ENCODE measurements at places on chromosomes 2 and 18.

GRCh38 chr2:108271691-108272253 lies 16.9 kb upstream of the SULT1C2 start:
- no peak for DNase-seq

DNA sequence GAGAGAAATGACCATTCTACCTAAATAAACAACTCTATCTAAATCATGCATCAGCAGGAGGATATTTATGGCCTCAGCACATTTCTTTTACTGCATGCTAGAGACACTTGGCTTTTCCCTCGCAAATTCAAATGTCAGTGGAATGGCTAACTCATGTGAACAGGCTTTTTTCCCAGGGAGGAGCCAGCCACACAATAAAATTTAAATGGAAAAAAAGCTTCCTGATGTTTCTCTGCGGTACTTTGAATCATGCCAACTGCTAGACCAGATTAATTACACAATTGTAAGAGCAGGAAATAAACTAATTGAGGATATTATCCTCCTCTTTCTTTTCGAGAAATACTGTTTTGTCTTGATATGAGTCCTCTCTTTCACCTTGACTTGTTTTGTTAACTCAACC lies 676.3 kb downstream of the IRS1 start:
- DNase-seq, result no peak

DNA sequence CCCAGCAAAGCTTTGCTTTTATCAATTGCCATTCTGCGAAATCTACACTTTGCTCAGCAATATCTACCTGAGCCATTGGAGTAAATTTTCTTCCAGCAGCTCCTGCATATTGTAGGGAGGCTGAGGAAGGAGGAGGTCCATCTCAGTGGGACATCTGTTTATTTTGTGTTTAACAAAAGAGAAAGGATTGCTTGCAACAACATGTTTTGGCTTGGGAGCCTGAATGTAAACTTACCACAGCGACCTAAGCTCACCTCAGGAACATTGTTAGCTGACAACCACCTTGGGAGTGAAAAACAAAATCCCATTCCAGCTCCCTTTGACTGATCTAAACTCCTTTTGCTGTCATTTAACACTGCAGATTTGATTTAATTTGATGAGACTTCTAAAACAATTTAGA lies 356.1 kb downstream of the SS18 start:
- no peak for DNase-seq

GRCh38 chr18:27185025-27185763 lies at the start of gene CHST9:
TSS of gene CHST9 (minus strand) at chr18:27185308. CDS start at chr18:27142809, 42,499 bp downstream.
- no peak for DNase-seq

GRCh38 chr2:33278245-33278943 lies 198.1 kb upstream of the RASGRP3 start:
- DNase-seq, result no peak

DNA sequence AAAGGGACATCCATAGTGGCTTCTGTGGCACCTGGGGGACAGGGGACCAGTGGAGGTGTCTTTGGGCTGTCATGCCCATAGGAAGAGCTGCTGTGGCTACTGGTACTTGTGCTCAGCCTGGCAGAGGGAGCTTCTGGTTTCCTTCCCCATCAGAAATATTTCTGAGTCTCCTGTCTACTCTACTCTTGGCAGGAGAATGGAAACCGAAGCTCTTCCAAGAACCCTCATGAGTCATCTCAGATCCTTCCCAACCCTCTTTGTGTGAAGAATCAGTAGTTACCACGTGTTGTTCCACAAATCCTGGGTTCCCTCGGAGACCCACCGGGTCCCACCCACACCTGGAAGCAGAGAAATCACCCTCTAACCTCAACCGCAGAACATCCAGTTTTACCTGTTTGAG lies 234.9 kb downstream of the FHOD3 start:
- no peak for DNase-seq

GRCh38 chr2:196935432-196935831 lies 8.9 kb upstream of the PGAP1 start:
- no peak for DNase-seq

GRCh38 chr2:25590921-25591505 lies 82.4 kb downstream of the DTNB start:
- DNase-seq, result no peak

GRCh38 chr2:230417436-230417835 lies 1.4 kb downstream of the SP100 start:
- no peak for DNase-seq

- no peak for DNase-seq
These were observed 14.3 kb downstream of the KCNH7 start for GRCh38 chr2:162824304-162824703.

- DNase-seq, result no peak
These were observed 2.6 kb downstream of the HAAO start for GRCh38 chr2:42789751-42790150.

DNA sequence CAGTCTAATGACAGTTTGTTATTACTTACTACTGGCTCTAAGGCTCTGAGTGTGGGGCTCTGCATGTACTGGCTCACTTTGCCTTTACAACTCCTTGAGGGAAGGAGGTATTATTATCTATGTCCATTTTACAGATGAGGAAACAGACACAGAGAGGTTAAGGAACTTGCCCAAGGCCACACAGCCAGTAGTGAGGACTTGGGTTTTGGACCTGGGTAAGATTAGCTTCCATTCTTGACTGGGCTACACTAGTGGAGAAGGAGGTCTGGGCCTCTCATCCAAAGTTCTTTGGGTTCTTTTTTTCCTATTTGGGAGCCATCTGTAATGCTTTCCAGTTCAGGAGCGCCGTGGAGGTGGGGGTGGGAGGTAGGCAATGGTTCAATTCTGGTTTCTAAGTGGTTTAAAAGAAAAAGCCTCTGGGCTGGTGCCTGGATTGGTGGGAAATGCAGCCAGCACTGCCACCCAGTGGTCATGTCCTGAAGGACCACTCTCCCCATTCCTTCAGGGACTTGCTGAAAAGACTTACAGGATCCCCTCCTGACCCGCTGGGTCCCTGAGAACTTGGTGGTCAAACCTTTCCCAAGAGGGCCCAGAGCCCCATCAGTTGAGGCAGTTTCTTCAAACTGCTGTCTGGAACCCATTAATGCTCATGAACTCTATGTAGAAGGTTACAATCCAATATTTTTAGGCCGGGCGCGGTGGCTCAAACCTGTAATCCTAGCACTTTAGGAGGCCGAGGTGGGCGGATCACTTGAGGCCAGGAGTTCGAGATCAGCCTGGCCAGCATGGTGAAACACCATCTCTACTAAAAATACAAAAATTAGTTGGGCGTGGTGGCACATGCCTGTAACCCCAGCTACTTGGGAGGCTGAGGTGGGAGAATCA lies 38.6 kb upstream of the NOTO start:
- DNase-seq, result peak; percentile 49

GRCh38 chr18:11494107-11494506 lies 115.3 kb upstream of the SLC35G4 start:
- no peak for DNase-seq

DNA sequence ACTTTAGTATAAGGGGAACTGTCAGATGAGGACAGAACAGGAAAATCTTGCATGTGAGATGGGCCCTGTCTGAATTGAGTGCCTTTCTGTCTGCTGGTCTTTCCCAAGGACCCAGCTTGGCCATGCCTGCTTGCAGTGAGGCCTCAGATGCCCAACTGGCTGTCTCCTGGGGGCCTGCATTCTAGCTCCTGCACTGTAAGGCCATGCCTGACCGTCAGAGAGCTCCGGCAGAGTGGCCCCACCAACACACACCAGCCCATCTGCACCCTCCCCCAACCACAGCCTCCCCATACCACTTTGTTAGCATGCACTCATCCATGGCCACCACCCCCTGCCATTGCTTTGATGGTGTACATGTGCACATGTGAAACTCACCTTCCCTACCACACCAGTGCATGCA lies 190.4 kb upstream of the RPRM start:
- no peak for DNase-seq

DNA sequence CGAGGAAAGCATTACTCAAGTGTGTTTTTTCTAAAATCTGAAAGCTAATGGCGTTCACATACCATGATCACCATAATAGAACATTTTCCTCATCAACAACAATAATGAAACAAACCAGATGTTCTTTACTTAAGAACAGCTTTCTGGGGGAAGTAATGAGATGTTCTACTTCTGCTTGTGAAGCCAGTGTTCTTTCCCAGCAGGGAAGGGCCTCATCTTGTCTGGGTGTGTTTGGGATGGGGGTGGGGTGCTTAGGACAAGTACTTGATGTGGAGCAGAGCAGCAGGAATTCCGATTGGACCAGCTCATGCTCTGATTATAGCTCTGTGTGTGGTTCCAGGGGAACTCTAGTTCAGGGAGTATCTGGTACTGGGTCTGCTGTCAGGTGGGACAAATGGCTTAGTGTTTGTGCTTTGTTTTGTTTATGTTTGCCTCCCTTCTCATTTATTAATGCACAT lies 163.0 kb upstream of the NOSTRIN start:
- no peak for DNase-seq

DNA sequence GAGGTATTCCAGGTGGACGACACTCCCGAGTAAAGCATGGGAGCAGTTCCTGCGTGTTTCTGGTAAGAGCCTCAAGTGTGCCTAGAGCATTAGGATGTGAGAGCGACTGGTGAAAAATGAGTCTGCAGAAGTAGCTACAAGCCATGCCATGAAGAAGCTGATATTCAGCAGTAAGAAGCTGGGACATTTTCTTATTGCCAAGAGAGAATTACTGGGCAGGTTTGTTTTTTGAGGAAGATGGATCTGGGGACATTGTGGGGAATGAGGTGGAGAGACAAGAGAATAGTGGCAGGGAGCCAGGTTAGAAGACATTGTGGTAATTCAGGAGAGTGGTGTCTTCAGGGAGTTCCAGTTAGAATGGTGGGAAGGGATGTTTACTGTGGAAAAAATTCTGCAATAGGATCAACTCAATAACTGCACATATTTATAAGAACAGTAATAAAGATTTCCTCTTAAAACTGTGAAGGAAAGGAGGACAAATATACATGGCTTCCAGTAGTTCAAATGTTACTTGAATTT lies 38.2 kb downstream of the CRIM1 start:
- no peak for DNase-seq

- DNase-seq, result no peak
These were observed 5.2 kb upstream of the GPR55 start for GRCh38 chr2:230930149-230930780.

GRCh38 chr2:181153886-181154285 lies 173.5 kb downstream of the UBE2E3 start:
- DNase-seq, result no peak

GRCh38 chr18:66560094-66560493 lies 43.8 kb downstream of the CDH19 start:
- no peak for DNase-seq

- no peak for DNase-seq
These were observed 8.3 kb downstream of the TM4SF20 start for GRCh38 chr2:227370791-227371312.

DNA sequence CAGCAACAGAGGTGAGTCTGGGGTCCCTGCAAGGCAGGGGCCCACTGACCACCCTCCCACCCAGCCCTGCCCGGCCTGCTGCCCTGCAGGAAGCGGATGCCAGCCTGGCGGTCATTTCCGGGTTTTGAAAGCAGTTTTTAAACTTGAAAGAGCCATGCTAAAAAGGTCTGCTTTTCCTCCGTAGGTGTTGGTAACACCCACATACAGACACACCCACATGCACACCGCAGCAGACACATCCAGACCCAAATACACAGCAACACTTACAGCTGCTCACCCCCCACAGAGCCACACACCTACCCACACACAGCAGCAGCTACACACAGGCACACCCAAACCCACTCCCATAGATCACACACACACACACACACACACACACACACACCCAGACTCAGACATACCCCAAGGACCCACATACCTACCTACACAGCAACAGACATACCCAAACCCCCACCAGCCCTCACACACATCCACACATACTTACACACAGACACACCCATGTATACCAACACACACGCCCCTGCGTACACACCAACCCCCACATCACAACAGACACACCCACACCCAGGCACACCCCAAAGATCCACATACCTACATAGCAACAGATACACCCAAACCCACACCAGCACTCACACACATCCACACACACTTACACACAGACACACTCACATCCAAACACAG lies 7.6 kb downstream of the ZFP36L2 start:
- DNase-seq, result no peak

- no peak for DNase-seq
These were observed 102.6 kb upstream of the ITGA4 start for GRCh38 chr2:181354626-181355025.

GRCh38 chr2:15845737-15846405 lies 94.5 kb upstream of the MYCN start:
- no peak for DNase-seq

DNA sequence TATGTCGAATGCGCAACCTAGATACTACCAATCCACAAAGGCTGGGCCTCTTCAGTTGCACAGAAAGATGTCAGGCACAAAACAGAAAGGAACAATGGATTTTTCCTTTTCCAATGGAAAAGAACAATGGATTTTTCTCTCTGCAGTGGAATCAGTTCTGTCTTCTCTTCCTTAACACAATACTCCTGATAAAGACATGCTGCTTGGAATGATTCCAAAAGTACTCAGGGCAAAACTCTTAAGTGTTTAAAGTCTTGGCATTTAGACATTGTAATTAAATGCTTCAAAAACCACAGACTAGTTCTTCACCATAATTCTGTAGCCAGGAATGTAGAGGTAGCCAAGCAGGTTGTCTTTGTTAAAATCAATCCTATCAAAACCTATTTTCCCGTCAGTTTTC lies 46.7 kb upstream of the FLACC1 start:
- DNase-seq, result no peak

DNA sequence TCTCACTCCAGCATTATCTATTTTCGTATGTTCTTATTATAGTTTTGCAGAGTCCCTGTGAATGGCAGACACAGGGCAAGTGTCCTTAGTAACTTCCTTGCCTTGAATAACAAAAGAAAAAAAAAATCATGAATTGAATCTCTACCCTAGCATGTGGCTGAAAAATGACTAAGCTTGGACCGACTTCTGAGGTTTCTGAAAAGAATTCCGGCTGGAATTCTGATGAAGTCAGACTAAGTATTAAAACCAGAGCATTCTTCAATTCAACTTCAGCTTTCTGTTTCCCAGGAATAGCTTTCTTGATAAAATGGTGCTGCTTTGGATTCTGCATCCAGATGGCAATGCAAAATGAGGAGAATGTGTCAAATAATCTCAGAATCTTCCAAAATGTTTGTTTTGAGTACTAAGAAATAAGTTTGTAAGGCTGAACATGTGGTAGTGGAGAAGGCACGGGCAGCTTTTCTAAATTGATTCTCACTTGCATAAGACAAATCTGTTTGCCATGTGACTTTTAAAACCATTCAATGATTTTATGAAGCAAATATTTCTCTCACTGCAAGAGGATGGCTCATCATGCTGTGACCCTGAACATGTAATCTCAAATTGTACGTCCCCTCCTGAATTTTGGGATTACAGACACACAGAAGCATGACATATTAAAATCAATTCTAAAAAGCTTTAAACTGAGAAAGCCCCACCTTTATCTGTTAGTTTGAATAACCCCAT lies 1462.8 kb upstream of the LRRTM1 start:
- DNase-seq, result no peak

DNA sequence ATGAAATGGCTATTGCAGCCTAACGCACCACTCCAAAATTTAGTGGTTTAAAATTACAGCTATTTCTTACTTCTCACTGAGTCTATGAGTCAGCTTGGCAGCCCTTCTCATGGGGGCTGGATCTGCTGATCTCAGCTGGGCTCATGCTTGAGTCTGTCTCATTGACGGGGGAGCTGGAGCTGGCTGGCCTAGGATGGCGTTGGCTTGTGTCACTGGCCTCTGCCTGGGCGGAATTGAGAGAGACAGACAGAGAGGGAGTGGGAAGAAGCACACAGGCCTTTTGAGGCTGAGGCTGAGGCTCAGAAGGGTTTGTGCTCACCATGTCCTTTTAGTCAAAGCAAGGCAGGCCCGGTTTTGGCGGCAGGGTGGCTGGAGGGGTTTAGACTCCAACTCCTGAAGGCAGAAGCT lies 412.1 kb upstream of the MYT1L start:
- DNase-seq, result no peak
